Testis (tissue), 5 donors: ENCODE measurements at places on chromosomes 7 and 10. TPM values are rescaled to one million over a fixed set of nuclear protein-coding genes. Genes with fewer than 3 reads are reported as not detected.
A peak's percentile ranks its signal among the peaks of the same experiment; 100 is the strongest.

GRCh38 chr10:73494213-73494612, 1.6 kb downstream of the PPP3CB start:
- H3K36me3 ChIP-seq = no peaks in the 10 kb centered on the region
- H3K4me1 ChIP-seq = peaks cover 11% of the 10 kb centered on the region
- DNase-seq = no peak
- no peaks in the 10 kb centered on the region for H3K27me3 ChIP-seq
- H3K27ac ChIP-seq = peak overlapping the region; percentile 96

GRCh38 chr10:88091490-88092061, 228.2 kb downstream of the PTEN start:
- no peak overlapping the region for H3K4me3 ChIP-seq
- no peaks in the 10 kb centered on the region for H3K4me1 ChIP-seq
- no peaks in the 10 kb centered on the region for H3K36me3 ChIP-seq

DNA sequence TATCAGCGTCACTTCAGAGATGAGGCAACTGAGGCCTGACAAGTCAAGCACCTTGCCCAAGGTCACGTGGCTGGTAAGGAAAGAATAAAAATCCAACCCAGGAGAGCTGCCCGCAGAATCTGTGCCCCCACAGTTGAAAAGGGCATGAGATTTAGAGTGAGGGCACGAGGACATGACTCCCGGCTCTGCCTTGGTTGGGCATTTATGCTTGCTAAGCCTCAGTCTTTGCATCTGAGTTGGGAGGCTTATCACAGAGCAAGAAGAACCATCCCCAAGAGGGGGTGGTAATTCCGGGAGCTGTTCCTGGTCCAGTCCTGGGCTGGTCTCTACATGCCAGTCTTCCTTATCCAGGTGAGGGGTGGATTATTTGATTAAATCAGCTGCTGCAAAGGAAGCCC, 37.3 kb downstream of the PLPP4 start:
- H3K36me3 ChIP-seq = no peaks in the 10 kb centered on the region
- no peak overlapping the region for H3K27ac ChIP-seq
- H3K27me3 ChIP-seq = no peaks in the 10 kb centered on the region
- no peaks in the 10 kb centered on the region for H3K4me1 ChIP-seq

The PIK3AP1 gene
- 10.0 TPM for total RNA-seq

DNA sequence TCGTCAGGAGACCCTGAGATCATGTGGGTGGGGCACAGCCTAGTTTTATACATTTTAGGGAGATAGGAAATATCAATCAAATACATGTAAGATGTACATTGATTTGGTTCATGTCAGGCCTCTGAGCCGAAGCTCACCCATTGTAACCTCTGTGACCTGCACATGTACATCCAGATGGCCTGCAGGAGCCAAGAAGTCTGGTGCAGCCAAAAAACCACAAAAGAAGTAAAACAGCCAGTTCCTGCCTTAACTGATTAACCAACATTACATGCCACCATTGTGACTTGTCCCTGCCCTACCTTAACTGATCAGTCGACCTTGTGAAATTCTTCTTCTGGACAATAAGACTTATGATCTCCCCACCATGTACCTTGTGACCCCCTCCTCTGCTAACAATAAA, 16.0 kb upstream of the LRRC61 start:
- H3K4me1 ChIP-seq = no peaks in the 10 kb centered on the region
- DNase-seq = no peak
- no peak overlapping the region for H3K4me3 ChIP-seq
- H3K36me3 ChIP-seq = no peaks in the 10 kb centered on the region
- no peaks in the 10 kb centered on the region for H3K27me3 ChIP-seq

The UCMA gene
- 0.43 TPM for total RNA-seq

The HERC4 gene
- total RNA-seq = 67.3 TPM

GRCh38 chr7:139054101-139054500, 18.3 kb upstream of the ZC3HAV1L start:
- DNase-seq = no peak
- no peaks in the 10 kb centered on the region for H3K27me3 ChIP-seq

The LIPN gene
- total RNA-seq = 0.31 TPM

DNA sequence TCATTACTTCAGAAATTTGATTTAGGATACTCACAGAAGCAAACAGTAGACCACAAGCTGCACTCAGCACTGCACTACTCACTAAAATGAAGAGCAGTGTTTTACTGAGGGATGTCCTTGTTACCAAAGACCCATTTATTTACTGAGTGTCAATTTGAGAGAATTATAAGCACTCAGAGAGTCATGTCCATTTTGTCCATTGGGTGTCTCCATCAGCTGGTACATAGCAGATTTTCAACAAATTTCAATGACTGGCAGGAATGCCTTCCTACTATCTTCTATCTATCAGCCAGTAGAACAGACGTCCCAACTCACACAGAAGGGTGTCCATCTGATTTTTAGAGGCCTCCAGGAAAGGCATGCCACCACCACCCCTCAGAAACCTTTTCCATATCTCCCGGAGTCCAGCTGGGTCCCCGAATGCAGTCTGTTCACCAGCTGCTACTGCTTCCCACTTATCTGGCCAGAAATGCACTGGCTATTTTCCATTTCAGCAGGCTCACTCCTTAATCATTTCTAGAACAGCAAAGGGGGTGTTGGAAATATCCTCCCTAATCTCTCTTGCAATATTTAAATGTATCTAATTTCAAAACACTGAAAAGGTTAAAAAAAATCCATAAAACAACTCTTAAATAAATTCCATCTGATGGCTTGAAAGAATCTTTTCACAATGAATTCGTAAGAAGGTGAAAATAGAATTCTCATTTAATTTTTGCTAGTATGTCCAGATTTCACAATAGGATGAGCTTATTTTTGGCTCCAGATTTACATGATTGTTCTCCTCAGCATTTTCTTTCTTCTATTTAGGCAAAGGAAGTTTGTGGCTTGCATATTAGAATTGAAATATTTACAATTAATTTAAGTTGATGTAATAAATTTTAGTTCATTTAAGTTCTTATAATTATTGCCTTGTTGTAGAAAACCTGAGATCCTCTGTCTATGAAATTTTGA, 1164.0 kb upstream of the CELF2 start:
- no peak overlapping the region for H3K4me3 ChIP-seq
- H3K36me3 ChIP-seq = no peaks in the 10 kb centered on the region
- no peaks in the 10 kb centered on the region for H3K27me3 ChIP-seq
- H3K27ac ChIP-seq = no peak overlapping the region

GRCh38 chr7:133672866-133673265, 420.0 kb downstream of the EXOC4 start:
- no peak for DNase-seq
- H3K4me1 ChIP-seq = no peaks in the 10 kb centered on the region
- no peaks in the 10 kb centered on the region for H3K27me3 ChIP-seq
- no peak overlapping the region for H3K4me3 ChIP-seq

GRCh38 chr10:102876747-102877153, 7.5 kb downstream of the AS3MT start:
- H3K27me3 ChIP-seq = no peaks in the 10 kb centered on the region
- H3K4me1 ChIP-seq = peaks cover 2% of the 10 kb centered on the region
- H3K36me3 ChIP-seq = no peaks in the 10 kb centered on the region
- no peak overlapping the region for H3K27ac ChIP-seq
- no peak for DNase-seq

- no peak overlapping the region for H3K4me3 ChIP-seq
- no peak for DNase-seq
- peaks cover 6% of the 10 kb centered on the region for H3K4me1 ChIP-seq
- no peaks in the 10 kb centered on the region for H3K27me3 ChIP-seq
These were observed 472.4 kb downstream of the TFEC start for GRCh38 chr7:115558161-115558560.

DNA sequence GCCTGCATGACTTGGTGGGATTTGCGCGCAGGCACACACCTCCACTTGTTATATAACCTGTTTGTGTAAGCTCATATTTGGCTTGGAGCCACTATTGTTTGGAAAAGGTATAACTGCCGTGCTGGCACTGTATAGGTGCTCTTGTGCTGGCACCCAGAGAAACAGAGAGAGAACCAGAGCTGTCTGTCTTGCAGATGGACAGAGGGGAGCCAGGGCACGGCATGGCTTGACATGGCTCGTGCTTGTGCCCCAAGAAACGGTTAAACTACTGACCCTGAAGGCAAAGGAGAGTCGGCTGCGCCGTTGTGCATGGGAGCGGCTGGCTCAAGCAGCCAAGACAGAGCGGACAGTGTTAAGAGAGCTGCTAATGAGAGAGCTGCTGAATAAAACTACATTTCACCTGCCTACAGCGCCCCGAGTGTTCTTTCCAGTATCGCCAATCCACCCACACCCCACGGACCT, 23.2 kb downstream of the RAPGEF5 start:
- H3K27me3 ChIP-seq = no peaks in the 10 kb centered on the region
- DNase-seq = peak; percentile 30
- no peak overlapping the region for H3K4me3 ChIP-seq
- H3K36me3 ChIP-seq = no peaks in the 10 kb centered on the region
- no peak overlapping the region for H3K27ac ChIP-seq

DNA sequence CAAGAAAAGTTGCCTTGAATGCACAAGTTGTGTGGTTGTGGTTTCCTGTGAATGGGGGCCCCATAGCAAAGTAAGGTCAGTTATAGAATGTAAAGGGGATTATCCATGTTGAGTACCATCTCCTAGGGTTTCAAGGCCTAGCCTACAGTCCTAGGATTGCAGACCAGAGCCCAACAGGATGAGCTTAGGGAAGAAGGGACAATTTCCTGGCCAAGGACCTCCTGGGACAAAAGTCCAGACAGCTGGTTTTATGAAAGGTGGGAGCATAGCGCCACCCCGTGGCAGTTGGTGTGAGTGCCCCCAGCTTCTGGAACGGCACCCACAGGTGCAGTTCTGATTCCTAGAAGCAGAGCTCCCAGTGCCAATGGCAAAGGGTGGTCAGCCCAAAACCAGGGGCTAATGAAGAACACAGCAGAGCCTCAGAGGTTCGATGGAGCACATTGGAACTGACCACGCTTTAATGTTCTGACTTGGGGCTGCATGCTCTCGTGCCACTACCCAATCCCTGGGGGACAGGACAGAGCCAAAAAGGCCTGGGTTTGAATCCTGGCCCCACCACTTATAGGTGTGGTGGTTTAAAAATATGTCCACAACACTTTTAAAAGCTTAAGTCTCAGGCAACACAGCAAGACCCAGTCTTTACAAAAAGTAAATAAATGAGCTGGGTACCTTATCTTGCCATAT, 25.8 kb upstream of the TMEM120A start:
- no peaks in the 10 kb centered on the region for H3K4me1 ChIP-seq
- H3K27me3 ChIP-seq = no peaks in the 10 kb centered on the region
- peak; percentile 84 for DNase-seq
- no peak overlapping the region for H3K27ac ChIP-seq
- no peaks in the 10 kb centered on the region for H3K36me3 ChIP-seq

- H3K27me3 ChIP-seq = no peaks in the 10 kb centered on the region
- no peak for DNase-seq
- H3K36me3 ChIP-seq = no peaks in the 10 kb centered on the region
- H3K4me1 ChIP-seq = no peaks in the 10 kb centered on the region
- no peak overlapping the region for H3K27ac ChIP-seq
These were observed 392.2 kb upstream of the GALNT17 start for GRCh38 chr7:70739646-70740210.

GRCh38 chr7:105622106-105622731, 40.9 kb upstream of the EFCAB10 start:
- H3K27me3 ChIP-seq = no peaks in the 10 kb centered on the region
- H3K4me1 ChIP-seq = no peaks in the 10 kb centered on the region
- no peak overlapping the region for H3K4me3 ChIP-seq
- DNase-seq = no peak
- no peaks in the 10 kb centered on the region for H3K36me3 ChIP-seq
- H3K27ac ChIP-seq = no peak overlapping the region

- peaks cover 13% of the 10 kb centered on the region for H3K4me1 ChIP-seq
These were observed 67.9 kb upstream of the COL13A1 start for GRCh38 chr10:69733791-69734261.

The VENTX gene
- total RNA-seq = 3.5 TPM

DNA sequence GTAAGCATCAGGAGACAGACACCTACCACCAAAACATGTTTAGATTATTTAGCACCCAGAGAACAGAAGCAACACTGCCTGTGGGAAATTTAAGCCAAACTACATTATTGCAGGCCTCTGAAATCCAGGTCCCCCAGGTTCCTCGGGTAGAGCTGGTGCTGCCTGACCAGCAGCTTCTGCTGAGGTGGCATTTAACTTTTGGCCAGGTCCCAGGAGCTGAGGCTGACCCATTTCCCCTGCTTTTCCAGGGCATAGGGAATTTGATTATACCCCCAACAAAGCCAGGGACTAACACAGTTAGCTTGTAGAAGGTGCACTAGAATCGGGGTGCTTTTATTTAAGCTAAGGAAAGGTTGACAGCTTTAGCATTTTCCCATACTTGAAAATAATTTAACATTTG, 4.7 kb downstream of the LRRC4 start:
- H3K4me1 ChIP-seq = peaks cover 7% of the 10 kb centered on the region
- H3K4me3 ChIP-seq = no peak overlapping the region
- no peak overlapping the region for H3K27ac ChIP-seq

DNA sequence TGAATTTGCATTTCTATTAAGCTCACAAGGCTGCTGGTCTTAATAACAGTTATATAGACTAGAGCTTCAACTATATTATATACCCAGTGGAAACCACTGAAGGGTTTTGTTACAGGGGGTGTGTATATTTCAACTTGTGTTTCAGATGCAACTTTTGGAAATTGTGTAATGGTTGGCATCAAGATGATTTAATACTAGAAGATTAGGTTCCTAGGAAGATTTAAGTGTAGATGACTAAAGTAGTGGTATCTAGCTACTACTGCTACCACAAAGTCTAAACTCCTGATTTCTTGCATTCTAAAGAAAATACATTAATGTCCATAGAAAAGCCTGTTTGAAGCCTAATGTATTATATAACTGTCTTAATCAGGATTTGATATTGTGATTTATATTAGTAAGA, 30.2 kb downstream of the AHR start:
- no peak for DNase-seq
- no peak overlapping the region for H3K4me3 ChIP-seq
- H3K36me3 ChIP-seq = no peaks in the 10 kb centered on the region
- no peaks in the 10 kb centered on the region for H3K4me1 ChIP-seq
- no peaks in the 10 kb centered on the region for H3K27me3 ChIP-seq

The CCL26 gene
- total RNA-seq = not detected

The GPR26 gene
- 0.37 TPM for total RNA-seq

DNA sequence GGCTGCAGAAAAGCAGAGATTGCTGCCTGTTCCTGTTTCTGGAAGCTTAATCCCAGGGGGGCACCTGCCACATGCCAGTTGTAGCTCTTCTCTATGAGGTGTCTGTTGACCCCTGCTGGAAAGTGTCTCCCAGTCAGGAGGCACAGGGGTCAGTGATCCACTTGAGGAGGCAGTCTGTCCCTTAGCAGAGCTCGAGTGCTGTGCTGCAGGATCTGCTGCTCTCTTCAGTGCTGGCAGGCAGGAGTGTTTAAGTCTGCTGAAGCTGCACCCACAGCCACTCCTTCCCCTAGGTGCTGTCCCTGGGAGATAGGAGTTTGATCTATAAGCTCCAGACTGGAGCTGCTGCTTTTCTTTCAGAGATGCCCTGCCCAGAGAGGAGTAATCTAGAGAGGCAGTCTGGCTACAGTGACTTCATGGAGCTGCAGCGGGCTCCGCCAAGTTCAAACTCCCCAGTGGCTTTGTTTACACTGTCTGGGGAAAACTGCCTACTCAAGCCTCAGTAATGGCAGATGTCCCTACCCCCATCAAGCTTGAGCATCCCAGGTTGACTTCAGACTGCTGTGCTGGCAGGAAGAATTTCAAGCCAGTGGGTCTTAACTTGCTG, 57.6 kb upstream of the CROT start:
- H3K36me3 ChIP-seq = no peaks in the 10 kb centered on the region
- no peak overlapping the region for H3K27ac ChIP-seq
- no peak overlapping the region for H3K4me3 ChIP-seq
- H3K27me3 ChIP-seq = no peaks in the 10 kb centered on the region

The NPC1L1 gene
- total RNA-seq = 0.37 TPM

The RBM20 gene
- total RNA-seq = 5.3 TPM

The CHRM2 gene
- total RNA-seq = 0.31 TPM

GRCh38 chr7:87767827-87768226, 108.3 kb downstream of the SLC25A40 start:
- no peak overlapping the region for H3K4me3 ChIP-seq
- H3K36me3 ChIP-seq = no peaks in the 10 kb centered on the region
- no peaks in the 10 kb centered on the region for H3K27me3 ChIP-seq
- DNase-seq = no peak
- H3K4me1 ChIP-seq = no peaks in the 10 kb centered on the region
